ENCODE measurements at places on chromosomes 2 and 18.
A peak's percentile ranks its signal among the peaks of the same experiment; 100 is the strongest.

- no peak for DNase-seq
Observed at GRCh38 chr2:169478745-169479256, 493 bp upstream of the BBS5 start.

DNA sequence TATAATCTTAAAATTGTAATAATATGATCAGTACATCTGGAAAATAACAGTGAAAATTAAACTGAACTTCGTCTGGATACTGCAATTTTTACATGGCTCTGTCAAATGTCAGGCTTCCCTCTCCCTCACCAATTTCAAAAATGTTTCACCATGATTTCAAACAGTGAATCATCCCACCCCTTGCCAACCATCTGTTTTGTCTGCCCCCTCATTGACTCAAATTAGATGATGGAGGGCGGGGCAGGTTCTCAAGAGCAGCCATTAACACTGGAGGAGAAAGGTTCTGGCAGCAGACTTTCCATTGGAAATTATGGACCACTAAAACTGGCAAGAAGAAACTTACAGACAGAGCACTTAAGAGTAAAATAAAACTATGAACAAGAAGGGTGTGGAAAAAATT, 1195.7 kb upstream of the ZEB2 start:
- no peak for DNase-seq

GRCh38 chr18:55489034-55489986, 98.7 kb downstream of the TCF4 start:
- no peak for DNase-seq

DNA sequence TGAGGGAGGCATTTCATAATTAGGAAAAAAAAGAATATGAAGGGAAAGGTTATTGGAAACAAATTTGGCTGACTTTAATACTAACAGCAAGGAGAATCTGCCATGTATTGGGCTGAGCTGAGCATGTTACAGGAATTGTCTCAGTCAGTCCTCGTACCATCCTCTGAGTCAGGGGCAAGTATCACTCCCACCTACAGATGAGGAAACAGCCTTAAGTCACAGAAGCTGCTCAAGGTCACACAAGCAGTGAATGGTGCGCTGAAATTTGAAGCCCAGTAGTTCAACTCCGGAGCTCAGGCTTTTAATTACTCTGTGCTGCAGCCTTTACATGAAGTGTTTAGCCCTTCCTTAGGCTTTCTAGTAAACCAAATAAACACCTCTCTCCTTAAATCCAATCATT, 17.3 kb downstream of the PROKR1 start:
- DNase-seq = no peak

DNA sequence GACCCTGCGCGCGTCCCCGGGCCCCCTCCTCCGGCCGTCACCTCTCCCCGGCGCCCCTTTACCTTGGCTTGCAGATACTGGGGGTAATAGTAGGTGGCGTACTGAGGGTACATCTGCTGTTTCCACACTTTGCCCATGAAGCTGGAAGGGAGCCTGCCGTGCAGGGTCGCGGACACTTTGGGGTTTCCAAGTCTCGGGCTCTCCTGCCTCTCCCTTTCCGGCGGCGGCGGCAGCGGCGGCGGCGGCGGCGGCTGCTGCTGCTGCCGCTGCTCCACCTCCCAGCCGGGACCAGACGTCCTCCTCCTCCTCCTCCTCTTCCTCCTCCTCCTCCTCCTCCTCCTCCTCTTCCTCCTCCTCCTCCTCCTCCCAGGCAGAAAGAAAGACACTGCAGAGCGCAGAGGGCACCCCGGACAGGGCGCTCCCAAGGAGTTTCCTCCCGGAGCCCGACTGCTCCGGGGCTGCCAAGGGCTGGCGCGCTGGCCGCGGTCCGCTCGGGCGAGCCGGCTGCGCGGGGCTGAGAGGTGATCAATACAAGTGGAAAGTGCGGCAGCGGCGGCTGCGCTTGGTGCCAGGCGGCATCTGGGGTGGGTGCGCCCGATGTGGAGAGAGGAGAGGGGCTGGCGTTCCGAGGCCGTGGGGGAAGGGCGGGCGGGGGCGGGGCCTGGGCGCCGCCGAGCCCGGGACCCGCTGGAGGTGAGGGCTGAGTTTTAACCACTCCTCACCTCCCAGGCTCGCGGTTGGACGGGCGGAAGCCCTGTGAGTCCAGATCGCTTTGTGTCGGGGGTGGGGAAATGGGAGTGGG, at the start of gene RBMS1:
RBMS1 (minus strand) TSS at position 581 of the 802 bp plus-strand sequence; CDS start at position 137, 444 bp downstream.
- DNase-seq = peak; percentile 52

DNA sequence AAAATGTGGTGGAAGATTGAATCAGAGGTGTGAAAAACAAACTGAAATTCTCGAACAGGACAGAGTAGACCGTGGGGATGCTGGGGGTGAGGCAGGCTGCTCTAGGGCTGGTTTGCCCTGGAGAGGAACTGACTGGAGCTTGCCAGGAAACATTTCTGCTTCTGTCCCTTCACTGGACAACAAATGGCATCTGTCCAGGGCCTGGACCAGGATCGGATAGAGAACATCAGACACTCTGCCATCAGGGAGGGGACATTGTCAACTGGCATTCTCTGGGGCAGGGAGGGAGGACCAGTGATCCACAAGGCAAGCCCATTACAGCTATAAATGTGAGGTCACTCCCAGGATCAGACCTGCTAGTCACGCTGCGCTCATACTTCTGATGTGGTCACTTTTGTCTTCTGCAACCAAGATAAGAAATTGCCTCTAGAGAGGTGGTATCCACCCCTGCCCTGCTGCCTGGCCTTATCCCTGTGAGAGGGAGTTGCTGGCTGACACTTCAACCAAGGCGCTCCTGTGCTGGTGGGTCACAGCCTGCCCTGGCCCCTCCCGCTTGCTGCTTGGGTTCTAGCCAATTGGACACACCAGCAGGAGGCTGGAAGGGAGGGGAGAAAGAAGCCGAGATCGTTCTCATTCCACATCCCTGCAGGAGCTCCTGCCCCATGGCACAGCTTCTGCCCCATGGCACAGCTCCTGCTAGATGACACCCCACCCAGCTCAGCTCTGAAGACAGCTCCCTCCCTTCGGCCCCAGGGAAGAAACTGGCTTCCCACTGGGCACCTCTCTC, 8.7 kb downstream of the NPPC start:
- no peak for DNase-seq

DNA sequence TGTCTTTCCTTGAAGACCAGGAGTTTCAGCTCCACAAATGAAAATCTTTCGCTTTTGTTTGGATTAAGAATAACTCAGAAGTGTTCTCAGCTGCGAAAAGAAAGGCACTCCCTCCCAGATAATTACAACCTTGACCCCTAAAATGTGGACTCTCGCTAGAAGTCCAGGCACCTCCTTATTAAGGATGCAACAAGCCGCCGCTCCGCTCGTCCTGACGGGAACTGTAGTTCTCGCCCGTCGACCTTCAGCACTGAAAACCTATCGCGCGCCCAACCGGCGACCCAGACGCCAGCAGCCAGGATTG, 559 bp downstream of the IMMT start:
- DNase-seq = no peak

- DNase-seq = no peak
Observed at GRCh38 chr18:48854780-48855179, 96.0 kb downstream of the SMAD7 start.

DNA sequence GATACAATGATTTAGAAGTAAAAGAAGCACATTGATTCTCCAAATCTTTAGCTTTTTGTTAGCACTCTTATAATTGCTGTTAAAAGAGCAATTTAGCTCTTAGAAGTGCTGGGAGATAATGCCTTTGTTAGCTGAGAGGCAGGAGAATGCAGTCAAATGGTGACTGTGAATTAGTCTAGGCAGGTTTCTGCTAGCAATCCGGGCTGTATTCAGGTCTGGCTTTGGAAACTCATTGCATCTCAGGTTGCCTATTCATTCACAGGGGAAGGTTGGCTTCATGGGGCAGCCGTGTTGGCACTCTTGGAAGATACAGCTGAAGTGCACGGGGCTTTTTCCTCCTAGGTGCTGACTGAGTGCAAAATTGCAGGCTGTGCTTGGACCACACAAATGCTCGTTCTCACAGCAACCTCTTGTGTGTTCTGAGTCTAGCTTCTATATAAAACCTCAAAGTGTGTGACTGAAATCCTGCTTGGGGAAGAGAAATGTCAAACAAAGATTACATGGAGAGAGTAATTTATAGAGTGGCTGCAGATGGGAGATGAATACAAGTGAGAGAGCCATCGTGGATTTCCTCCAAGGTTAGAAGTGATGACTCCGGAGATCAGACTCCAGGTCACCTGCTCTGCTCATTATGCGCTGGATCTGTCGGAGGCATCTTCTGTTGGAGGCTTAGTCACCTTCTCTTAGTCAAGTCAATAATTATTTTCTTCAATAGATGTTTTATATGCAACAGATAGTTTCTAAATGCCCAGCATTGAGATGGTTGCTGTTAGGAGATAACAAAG, 167.8 kb downstream of the PMAIP1 start:
- no peak for DNase-seq

- DNase-seq = no peak
Observed at GRCh38 chr2:235215248-235215647, 263.4 kb downstream of the SH3BP4 start.

GRCh38 chr2:235034265-235035118, 82.7 kb downstream of the SH3BP4 start:
- no peak for DNase-seq

DNA sequence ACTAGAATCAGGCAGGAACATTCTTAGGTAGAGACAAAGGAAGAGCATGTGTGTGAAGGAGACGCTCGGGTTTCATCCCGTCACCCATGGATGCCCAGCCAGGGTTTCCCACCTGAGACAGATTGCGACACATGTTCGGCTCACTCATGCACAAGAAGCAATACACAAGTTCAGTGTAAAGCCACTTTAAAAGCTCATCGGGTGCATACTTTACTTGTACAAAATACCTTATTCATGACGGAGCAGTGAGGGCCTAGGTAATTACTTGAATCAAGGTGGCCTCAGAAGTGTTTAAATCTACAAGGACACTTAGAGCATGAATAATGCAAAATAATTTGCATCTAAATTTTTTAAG, 42.0 kb downstream of the ZEB2 start:
- no peak for DNase-seq

- DNase-seq = no peak
Observed at GRCh38 chr2:27805180-27805579, 33.7 kb downstream of the MRPL33 start.

DNA sequence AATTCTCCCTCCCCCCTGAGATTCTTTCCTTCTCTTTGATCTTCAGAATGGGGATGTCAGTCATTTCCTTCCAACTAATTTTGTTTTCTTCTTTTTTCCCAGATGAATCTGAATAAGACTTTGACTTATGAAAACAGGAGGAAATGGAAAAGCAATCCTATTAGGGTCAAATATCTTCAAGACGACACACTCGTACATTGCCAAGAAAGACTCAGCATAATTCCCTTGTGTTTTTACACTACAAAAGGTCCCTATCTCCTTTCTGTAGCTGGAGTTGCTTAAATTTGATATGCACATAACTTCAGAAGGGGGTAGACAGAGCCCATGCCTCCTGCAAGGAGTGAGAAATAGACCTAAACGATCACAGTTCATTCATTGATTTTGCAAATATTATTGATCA, 230.3 kb upstream of the RBBP8 start:
- DNase-seq = no peak

- DNase-seq = no peak
Observed at GRCh38 chr2:150474326-150475074, 13.0 kb downstream of the RND3 start.

GRCh38 chr2:26299471-26300101, 46.4 kb upstream of the SELENOI start:
- no peak for DNase-seq

GRCh38 chr2:105104208-105104731, 66.4 kb downstream of the MRPS9 start:
- DNase-seq = peak; percentile 88

DNA sequence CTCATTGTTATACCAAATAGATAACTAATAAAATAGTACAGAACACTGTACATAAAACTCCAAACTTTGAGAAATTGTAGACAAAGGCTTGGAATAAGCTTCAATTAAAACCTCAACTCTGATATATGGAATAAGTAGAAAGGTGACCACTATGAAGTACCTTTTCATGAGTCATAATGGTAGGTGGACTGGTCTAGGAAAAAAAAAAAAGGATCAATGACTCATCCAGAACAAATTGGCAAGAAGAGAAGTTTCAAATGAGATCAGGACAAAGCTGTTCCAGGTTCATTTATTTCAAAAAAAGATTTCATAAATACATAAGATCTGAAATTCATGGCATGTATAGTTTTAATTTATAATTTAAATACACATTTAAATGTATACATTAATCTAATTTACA, 769.7 kb downstream of the SUCLG1 start:
- DNase-seq = no peak

DNA sequence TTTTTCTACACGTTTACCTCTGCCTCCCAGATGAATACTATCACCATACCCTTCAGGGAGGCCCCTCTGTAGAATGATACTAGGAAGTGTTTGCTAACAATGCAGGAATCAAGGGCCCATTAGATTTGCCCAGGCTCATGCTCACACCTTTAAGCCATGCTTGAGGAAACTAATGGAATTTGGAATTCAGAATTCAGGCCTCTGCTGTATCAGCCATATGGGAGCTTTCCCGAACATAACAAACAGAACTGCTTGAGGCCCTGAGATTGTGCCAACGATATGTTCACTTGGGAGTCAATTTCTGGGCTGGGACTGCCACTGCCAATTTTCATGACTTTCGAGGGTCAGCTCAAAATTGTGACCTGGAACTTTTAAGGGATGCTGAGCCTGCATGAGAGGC, 282.5 kb downstream of the CLIP4 start:
- DNase-seq = no peak

DNA sequence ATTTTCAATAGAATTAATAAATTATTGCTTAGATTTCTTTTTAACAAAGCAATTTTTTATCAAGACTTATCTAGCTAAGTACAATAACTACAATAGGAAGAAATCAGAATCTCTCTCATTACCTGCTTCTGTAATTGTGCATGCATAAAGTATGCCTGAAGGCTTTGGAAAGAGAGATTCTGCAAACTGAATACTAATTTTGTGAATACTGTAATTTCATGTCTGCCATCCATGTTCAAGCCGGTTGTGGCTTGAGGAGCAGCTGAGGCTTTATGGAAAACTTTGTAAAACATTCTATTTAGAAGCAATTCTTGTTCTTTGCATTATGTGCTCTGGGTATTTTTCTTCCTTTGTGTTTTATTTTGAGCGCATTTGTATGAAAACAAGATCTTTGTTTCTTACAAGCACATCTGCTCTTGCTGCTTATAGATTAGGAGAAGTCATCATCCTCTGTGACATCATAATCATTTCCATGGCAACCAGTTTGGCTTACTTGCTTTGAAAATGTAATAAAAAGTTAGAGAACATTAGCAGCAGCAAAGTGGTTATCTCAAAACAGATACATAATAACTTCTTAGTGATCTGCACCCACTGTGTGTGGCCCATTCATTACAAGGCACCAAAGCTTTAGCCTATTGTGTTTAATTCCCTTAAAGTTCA, 16.0 kb upstream of the IKZF2 start:
- DNase-seq = no peak

GRCh38 chr2:25000036-25000435, 28.3 kb upstream of the DNAJC27 start:
- DNase-seq = no peak

- peak; percentile 20 for DNase-seq
Observed at GRCh38 chr2:118046634-118047210, 32.9 kb upstream of the CCDC93 start.

DNA sequence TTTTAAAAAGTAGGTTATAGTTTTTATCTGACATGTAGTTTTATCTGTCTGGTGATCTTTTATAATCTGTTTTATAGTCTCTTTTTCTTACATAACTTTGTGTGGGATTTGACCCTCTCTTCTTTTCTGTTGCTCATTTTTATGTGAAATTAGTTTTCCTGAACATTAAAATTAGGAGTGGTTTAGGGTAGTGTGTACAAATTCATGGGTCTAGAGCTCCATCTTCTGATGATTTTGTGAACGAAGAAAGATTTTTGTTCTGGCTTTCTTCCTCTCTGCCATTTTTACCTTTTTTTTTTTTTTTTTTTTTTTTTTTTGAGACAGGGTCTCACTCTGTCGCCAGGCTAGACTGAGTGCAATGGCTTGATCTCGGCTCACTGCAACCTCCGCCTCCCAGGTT, 46.6 kb downstream of the SLC30A6 start:
- no peak for DNase-seq

Data from NCI-H226 (cell line).